Trophoblast cell (in vitro differentiated cells and primary cell): ENCODE measurements at places on chromosomes 4 and X.

GRCh38 chr4:165502916-165503907 is 124.4 kb downstream of the CPE start:
- peak; percentile 53 for DNase-seq

- no peak for DNase-seq
Observed at GRCh38 chrX:104522386-104522785, 43.6 kb upstream of the IL1RAPL2 start.

DNA sequence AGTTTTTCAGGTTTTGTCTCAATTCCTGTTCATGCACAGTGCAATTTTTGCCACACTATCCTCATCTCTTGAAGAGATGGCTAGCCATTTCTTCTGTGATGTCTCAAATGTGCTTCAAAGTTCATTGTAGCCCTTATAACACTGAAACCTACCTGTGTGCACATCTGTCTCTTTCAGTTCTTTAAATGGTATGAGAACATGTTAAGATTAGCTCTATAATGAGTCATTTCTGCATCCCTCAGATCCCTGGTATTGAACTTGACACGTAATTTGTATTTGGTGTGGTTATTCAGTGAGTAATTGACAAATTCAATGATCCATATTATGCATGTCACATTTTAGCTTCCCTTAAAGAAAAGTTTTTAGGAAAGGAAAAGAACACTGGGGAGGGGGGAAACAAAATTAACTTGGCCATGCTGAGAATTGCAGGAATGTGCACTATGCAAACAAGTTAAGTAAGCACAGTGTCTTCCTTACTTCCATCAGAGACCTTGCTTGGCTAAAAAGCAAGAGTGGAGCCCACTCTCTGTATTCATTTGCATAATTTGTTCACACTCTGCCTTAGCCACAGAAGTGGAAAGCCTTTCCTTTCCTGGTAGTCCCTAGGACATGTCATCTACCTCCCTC is 659.8 kb upstream of the MAGEB2 start:
- no peak for DNase-seq

- DNase-seq: no peak
Observed at GRCh38 chr4:86960557-86960961, 25.7 kb downstream of the AFF1 start.
